ENCODE measurements at places on chromosomes 2 and 18. TPM values are rescaled to one million over a fixed set of nuclear protein-coding genes. Genes with fewer than 3 reads are reported as not detected.

Gene CD207
- total RNA-seq, result 0.30 TPM

Gene KCNG2
- not detected for total RNA-seq

Gene TUBA4B
- total RNA-seq, result not detected

Gene ASB18
- not detected for total RNA-seq

Gene FBXO36
- total RNA-seq, result 1.7 TPM

Gene PKDCC
- 12.3 TPM for total RNA-seq

Gene SLC19A3
- 0.15 TPM for total RNA-seq

Gene IL1RL2
- under 0.01 TPM for total RNA-seq

Gene CCDC68
- 1.3 TPM for total RNA-seq

Gene ANKRD30BL
- not detected for total RNA-seq

Gene BAZ2B
- 88.5 TPM for total RNA-seq

Gene CCDC121
- total RNA-seq, result 1.3 TPM

Gene PSMA8
- total RNA-seq, result not detected

Gene C2orf81
- total RNA-seq, result 0.46 TPM

Gene SERPINB3
- total RNA-seq, result not detected

Gene GKN2
- not detected for total RNA-seq

Gene ATP8B1
- 58.8 TPM for total RNA-seq

Gene LHCGR
- total RNA-seq, result not detected

Gene CENPA
- 21.1 TPM for total RNA-seq

Gene BOD1L2
- not detected for total RNA-seq

Gene POTEI
- total RNA-seq, result under 0.01 TPM

Gene SH3RF3
- 6.1 TPM for total RNA-seq

Gene ARHGEF33
- total RNA-seq, result 0.15 TPM

Gene SERPINB4
- total RNA-seq, result under 0.01 TPM

Gene CPLX4
- total RNA-seq, result not detected

Gene INPP5D
- total RNA-seq, result 24.7 TPM

Gene RTP5
- not detected for total RNA-seq

Gene MYCN
- 0.65 TPM for total RNA-seq

Gene TM4SF20
- total RNA-seq, result not detected

Gene TUBB8B
- not detected for total RNA-seq

Gene GPBAR1
- 0.15 TPM for total RNA-seq

Gene TBR1
- under 0.01 TPM for total RNA-seq

Gene GAD1
- 0.97 TPM for total RNA-seq

Gene CFAP221
- total RNA-seq, result 0.32 TPM

Gene C1GALT1C1L
- total RNA-seq, result 0.97 TPM

Gene RAB17
- not detected for total RNA-seq

Gene FBXO48
- total RNA-seq, result 0.61 TPM

Gene SCG2
- total RNA-seq, result 0.15 TPM

Gene NEUROD1
- total RNA-seq, result not detected

Gene SLC39A10
- 50.2 TPM for total RNA-seq

Gene SLC1A4
- 24.0 TPM for total RNA-seq

Gene CNGA3
- total RNA-seq, result not detected

Gene TEKT4
- total RNA-seq, result not detected

Gene CCDC74A
- total RNA-seq, result 4.9 TPM

Gene PRKAG3
- total RNA-seq, result not detected

Gene HRH4
- not detected for total RNA-seq

Gene MC2R
- not detected for total RNA-seq

Gene GAREM1
- 0.32 TPM for total RNA-seq

Gene EN1
- total RNA-seq, result not detected

Gene CROCC2
- not detected for total RNA-seq

Gene TDRD15
- total RNA-seq, result under 0.01 TPM

Gene ASIC4
- not detected for total RNA-seq

Gene CHRND
- total RNA-seq, result not detected

Gene EFHD1
- total RNA-seq, result not detected

Gene MC4R
- total RNA-seq, result not detected

Gene TRABD2A
- 1.1 TPM for total RNA-seq
